ENCODE measurements at places on chromosomes 2 and 18.

- no peak for DNase-seq
Observed at GRCh38 chr2:21361957-21362486, 238.3 kb downstream of the TDRD15 start.

DNA sequence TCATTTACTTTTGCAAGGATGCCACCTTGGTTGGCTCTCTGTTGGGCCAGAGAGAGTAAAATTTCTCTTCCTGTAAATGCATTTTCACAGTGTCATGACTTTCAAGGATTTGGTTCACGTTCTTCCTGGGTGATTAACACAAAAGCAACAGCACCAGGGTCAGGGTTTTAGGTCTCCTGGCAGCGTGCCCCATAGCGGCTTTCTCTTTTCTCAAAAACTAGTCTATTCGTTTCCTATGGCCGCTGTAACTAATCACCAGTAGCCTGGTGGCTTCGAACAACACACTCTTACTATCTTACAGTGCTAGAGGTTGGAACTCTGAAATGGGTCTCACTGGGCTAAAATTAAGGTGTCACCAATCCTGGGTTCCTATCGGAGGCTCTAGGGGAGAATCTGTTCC is 56.3 kb upstream of the ACMSD start:
- no peak for DNase-seq

DNA sequence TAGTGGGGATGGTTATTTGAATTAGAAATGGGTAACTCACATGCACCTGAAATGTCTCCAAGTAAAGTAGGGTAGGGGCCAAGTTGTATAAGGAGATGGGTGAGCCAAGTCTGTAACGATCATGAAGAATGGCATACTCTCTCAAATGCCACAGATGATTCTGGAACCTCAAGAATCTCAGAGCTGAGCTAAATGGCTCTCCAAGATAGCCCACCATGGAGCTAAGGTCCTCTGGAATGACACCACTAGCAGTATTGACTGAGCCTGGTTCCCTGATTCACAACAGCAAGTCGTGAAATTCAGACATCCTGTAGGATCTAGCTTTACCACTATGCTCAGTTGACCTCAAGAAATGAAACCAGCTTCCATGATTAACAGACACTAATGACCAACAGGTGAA is 115.9 kb upstream of the EPAS1 start:
- DNase-seq: no peak

GRCh38 chr18:58026395-58026794 is 17.6 kb upstream of the NEDD4L start:
- peak; percentile 12 for DNase-seq

DNA sequence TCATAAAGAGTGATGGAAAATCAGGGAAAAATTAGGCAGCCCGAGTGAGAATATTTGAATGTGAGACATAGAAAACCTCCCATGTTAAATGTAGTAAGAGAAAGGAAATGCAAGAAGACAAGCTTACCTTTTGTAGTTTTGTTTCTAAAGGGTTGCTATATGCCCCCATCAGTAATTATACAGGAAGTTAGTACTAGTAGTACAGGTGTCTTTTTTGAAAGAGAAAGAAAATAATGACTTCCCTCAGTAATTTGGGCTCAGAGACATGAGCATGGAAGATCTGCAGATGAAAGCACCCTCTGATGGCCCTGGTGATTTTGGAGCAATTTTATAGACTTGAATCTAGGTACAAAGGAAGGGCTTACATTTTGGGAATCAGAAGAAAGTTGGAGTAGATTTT is 80.8 kb downstream of the RHBDD1 start:
- no peak for DNase-seq

GRCh38 chr2:235949567-235950472 is 218.4 kb downstream of the GBX2 start:
- DNase-seq: no peak

DNA sequence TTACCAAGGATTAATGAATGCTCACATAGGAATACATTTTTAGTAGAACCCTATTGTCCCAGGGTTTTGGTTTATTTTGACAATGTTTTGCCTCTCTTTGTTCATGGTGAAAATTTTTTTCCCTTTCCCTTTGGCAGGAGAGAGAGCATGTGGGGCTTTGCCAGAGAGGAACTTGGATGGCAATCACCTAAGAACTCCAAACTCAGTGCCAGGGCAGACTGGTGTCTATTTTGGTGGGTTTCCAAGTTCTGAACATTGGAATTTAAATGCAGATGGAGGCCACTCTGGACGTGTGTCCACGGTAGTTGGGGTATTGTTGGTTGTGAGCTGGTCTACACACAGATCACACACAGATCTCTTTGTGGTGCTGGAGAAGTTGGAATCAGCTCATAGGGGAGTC is 2091.1 kb upstream of the PIK3C3 start:
- no peak for DNase-seq

GRCh38 chr2:129738799-129739198 is 240.7 kb upstream of the RAB6C start:
- DNase-seq: no peak

DNA sequence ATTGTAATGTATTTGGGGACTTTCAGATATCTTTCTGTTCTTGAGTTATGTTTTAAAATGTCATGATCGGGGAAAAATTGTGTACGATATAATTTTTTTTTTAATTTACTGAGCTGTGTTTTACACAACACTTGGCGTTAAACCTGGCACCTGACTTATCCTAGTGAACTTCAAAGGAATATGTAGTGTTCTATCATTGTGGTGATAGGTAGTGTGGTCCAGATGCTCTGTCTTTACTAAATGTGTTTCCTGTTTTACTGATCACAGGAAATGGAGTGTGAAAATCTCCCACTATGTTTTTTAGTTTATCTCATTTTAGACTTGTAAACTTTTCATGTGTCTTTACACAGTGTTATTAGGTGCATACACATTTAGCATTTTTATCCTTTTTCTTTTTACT is 98.0 kb downstream of the SLC5A7 start:
- DNase-seq: no peak

DNA sequence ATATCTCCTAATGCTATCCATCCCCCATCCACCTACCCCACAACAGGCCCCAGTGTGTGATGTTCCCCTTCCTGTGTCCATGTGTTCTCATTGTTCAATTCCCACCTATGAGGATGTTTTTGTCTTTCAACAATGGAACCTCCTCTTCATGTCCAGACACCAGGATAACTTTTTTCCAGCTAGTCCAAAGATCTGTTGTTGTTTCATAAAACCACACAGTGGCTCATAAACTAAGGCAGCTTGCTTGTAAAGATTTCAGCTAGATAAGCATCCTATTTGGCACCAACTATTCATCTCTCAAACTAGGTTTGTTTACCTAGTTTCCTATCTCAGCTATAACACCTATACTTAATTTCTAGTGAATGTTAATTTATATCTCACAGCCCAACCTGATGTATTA is 937.7 kb downstream of the TRIB2 start:
- DNase-seq: no peak

- DNase-seq: no peak
Observed at GRCh38 chr2:239275847-239276831, 124.7 kb downstream of the HDAC4 start.

GRCh38 chr2:234451852-234452625 is 44.8 kb downstream of the ARL4C start:
- peak; percentile 60 for DNase-seq

GRCh38 chr2:237694415-237695194 is 67.2 kb downstream of the LRRFIP1 start:
- DNase-seq: no peak

GRCh38 chr2:173027181-173028128 is 48.2 kb upstream of the MAP3K20 start:
- DNase-seq: peak; percentile 84

DNA sequence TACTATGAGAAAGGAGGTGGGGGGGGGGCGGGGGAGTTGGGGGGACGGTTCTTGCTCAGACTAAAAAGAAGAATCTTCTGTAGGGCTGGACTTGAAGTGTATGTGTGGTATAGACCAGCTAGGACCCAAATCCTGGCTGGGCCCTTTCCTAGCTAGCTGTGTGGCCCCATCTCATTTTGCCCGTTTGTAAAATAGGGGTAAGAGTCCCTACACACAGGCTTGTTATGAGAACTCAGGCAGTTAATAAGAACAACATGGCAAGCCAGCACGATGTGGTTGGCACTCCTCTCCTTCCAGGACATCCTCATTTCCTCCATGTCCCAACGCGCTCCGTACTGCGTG is 1.1 kb downstream of the EVA1A start:
- peak; percentile 17 for DNase-seq

DNA sequence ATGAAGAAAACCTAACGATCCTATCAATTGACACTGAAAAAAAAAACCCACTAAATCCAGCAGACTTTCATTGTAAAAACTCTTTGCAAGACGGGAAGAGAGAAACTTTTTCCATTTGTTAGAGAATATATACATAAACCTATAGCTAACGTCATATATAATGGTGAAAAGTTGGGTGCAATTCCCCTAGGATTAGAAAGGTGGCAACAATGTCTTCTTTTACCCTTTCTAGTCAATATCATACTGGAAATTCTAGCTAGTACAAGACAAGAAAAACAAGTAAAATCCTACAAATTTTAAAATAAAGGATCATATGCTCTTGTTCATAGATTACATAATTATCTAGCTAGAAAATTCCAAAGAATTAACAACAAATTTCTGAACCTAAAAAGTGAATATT is 1596.5 kb upstream of the LRRTM1 start:
- DNase-seq: peak; percentile 9

- DNase-seq: no peak
Observed at GRCh38 chr2:28972778-28973335, 8.2 kb upstream of the TOGARAM2 start.

GRCh38 chr18:8468921-8469335 is 140.3 kb upstream of the RAB12 start:
- DNase-seq: peak; percentile 20

DNA sequence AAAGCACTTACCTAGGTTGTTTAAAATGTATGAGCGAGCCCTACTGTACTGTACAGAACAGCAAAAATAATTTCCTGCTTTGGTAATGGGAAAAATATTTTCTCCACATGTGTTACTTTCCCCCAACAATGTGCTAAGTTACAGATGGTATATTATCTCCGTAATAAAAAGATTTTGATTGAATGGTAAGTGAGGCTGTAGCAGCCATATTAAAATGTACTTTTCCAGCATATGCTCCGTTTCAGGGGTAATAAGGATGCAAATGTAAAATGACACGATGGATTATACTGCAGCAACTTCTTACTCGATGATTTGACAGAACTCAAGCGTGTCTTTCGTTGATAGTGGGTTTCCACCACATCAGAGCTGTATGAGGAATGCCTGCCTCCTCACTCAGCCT is 50.5 kb downstream of the OSBPL6 start:
- DNase-seq: no peak

- DNase-seq: peak; percentile 84
Observed at GRCh38 chr2:145652571-145653545, 1132.9 kb upstream of the ZEB2 start.

GRCh38 chr2:192390401-192390800 is 195.7 kb upstream of the TMEFF2 start:
- peak; percentile 10 for DNase-seq

- DNase-seq: no peak
Observed at GRCh38 chr2:99184811-99185210, 3.8 kb downstream of the MRPL30 start.

All from kidney tubule cell (primary cell).